ENCODE measurements at places on chromosomes 2 and 18.

- no peak for DNase-seq
Measured at GRCh38 chr2:95106081-95106480, 15.5 kb downstream of the MRPS5 start.

DNA sequence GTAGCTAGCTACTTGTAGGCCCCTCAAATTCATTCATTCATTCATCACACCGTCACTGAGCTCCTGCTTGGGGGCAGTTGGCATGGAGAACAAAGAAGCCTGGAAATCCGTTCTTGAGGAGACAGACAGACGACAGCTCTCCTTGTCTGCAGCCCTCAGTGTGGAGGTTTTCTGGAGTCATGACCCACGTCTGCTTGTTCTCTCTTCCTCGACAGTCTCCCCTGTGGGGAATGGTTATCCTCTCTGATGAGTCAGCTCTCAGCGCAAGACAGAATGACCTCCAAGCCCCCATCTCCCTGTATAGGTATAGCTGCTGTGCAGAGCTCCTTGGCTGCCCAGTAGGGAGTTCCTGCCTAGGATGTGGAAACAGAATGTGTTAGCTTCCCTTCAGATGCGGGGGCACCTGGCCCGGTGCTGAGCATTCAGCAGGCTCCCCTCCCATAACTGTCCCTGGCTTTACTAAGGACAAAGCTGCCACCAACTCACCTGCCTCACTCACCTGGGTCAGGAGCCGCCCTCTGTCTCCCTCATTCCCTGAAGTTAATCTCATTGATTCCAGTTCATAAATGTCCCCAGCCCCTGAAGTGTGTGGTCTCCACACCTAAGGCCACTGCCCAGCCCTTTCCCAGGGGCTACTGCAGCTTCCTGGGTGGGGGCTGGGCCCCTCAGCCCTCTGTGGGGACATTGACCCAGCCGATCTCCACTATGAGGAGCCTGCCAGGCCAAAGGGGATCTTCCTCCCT lies 124.7 kb downstream of the ACKR3 start:
- no peak for DNase-seq

DNA sequence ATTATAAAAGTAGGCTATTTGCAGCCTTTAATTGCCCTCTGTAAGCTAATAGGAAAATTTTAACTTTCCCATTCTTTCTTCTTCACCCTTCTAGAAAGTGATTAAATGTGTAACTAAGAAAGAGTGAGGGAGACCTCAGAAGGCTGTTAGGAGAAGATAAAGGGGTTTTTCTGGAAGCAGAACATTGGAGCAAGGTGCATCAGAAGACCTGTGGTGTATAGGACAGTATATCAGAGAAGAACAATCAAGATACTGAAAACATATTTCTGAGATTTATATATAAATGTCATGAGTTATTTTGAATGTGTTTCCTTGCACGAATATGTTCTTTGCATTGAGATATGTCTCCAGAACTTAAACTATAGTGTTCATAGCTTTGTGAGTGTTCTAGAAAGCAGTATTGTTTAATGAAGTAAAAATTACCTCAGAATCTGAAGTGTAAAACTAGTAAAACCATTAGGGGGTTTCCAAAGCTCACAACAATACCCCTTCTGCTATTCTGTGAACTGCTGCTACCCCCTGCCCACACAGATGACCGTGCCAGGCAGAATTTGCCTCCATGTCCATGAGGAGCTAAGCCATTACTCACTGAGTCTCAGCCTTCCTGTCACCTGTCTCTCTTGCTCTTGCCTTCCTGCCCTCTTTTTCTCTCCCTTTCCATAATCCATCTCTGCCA lies 537.9 kb downstream of the EPHA4 start:
- DNase-seq: no peak

- DNase-seq: no peak
Measured at GRCh38 chr2:1781291-1782080, 37.2 kb upstream of the PXDN start.

GRCh38 chr2:218026244-218026643 lies 23.4 kb upstream of the TNS1 start:
- DNase-seq: no peak
